ENCODE measurements at places on chromosomes 7 and 10.

DNA sequence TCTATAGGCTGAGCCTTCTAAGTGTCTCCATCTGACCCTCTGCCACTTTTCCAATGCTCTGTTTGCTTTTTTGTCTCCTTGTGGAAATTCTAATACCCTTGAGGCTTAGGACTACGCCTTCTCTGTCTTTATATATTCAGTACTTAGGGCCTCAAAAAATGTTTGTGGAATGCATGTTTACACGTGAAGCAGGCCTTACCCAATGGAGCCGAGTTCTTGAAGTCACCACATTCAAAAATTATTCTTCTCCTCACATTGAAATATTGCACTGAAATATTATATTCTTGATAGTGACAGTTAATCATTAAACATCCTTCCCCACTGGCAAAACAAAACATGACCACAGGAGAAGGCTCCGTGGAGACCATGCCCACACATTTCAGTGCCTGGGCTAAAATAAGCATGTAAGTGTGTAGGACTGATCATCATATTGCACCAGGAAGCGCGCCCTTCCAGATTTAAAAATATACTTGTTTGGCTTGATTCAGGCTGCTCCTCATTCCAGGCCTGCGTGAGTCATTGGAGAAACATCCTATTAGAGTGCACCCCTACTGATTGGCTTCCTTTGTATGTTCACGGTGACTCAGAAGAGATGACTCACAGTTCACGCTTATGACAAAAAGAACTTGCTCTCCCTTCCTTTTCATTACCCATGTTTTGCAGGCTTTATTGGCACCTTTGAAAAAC is 307.4 kb upstream of the AOAH start:
- no peak for DNase-seq

DNA sequence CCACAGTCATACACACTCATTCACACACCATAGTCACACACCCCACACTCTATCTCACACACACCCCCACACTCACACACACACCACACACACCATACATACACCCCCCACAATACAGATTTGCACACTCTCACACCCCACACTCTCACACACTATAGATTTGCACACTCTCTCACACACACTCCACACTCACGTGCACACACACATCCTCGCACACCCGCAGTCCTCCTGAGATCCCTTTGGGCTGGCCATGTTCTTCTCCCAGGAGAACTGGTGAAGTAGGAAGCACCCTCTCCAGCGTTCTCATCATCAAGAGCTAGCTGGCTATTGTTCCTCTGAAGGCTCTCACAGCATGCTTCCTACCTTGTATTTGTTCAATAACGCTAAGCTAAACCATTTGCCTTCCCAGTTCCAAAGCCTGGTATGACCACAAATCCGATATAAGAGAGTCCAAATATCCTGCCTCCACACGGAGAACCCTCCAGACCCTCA is 86.2 kb downstream of the HECW1 start:
- DNase-seq = no peak

DNA sequence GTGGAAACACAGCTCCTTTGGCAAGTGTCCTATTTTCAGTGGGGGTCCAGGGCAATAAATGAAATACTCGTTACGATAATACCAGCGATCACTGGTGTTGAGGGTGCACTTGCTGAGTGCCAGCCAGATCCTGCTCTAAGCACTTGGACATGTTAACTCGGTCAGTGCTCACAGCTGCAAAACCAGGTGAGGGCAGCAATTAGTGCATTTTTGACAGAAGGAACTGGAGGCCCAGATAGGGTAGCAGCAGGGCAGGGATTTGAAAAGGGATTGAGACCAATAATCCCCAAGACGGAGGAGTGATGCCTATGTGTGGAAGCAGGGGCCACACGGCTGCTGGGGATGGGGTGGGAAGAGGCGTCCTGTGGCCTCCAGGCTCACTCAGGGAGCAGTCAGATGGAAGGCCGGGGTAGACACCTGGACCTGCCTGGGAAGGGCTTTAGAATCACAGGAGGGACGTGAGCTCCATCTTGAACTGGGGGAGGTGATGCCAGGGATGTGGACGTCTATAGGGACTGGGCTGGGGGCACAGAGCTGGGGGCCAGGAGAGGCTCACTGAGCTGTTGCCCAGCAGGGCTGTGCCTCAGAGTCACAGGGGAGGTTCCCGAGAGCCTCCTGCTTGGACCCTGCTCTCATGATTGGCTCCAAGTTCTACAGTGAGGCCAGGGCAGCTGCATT is 14.3 kb downstream of the PTPRE start:
- DNase-seq = no peak

GRCh38 chr7:43454936-43455518 is 127.9 kb upstream of the STK17A start:
- DNase-seq = no peak

GRCh38 chr10:13823709-13824405 is 237.1 kb downstream of the PRPF18 start:
- no peak for DNase-seq

DNA sequence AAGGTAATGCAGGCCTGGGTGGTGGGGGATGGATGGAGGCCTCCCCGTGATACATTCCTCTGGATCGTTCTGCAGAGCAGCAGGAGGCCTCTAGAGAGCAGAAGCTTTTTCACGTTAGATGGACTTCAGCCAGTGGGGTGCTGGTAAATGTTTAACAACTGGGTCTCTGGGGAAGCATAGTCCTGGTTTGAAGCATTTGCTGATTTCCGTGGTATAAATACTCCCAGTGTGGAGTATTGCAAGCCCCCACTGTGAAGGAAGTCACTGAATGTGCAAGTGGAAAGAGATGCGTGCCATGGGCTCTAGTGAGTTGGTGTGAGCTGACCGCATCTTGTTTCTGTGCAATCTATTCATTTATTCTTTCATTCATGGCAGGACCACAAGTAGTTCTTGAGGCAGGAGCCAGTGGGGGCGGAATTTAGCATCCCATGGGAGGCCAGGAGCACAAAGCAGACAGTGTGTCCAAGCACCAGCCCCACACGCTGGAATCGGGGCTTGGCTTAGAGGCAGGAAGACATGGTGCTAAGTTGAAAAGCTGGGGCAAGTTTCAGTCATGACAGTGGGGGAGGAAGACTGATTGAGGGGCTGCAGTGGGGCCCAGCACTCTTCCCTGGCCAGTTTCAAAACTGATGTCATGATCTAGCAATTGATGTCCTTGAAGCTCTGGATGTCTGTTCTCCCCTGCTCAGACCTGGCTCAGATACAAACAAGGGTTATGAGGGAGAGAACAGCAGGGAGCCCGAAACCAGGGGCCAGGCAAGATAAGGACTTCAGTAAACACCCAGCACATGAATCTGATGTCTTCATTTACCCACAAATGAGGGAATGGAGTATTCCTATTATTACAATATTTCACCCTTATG is 280.9 kb upstream of the LYZL1 start:
- DNase-seq = no peak
